NCI-H1436 (cell line): ENCODE measurements at places on chromosomes 13 and 19.
A peak's percentile ranks its signal among the peaks of the same experiment; 100 is the strongest.

DNA sequence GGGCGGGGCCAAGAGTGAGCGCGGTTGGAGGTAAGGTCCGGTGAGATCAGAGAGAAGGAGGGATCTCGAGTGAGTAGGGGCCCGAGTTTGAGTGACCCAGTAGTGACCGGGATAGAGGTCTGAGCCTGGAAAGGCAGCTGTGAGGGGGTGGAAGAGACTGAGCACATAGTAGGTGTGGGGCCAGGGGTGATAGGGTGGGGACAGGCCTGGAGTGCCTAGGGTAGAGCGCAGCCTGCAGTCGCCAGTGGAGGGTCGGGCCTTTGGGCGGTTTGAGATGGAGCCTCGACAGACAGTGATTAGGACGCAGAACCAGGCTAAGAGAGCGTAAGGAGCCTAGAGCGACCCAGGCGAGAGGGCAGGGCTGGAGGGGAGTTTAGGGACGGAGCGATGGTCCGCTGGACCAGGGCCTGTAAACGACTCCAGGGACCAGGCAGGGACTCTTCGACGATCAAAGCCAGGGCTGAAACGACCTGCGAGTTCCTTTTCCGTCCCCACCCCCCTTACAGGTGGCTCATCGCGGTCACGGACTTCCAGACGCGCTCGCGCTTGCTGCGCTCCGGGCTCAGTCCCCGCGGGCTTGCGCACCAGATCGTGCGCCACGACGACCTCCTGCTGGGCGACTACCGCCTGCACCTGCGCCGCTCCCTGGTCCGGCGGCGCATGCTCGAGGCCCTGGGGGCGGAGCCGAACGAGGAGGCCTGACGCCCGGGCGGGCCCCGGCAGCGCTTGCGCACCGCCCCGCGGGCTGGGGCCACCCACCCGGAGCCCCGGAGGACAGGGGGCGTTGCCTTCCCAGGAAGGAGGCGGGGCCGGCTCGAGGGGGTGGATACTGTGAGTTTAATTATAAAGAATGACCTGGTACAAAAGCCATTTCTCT is 9.4 kb downstream of the C19orf81 start:
- peak; percentile 57 for DNase-seq

- no peak for DNase-seq
Observed at GRCh38 chr13:21316376-21316775, 139.9 kb downstream of the MRPL57 start.

- no peak for DNase-seq
Observed at GRCh38 chr13:99362362-99362761, 55.2 kb upstream of the GPR183 start.

DNA sequence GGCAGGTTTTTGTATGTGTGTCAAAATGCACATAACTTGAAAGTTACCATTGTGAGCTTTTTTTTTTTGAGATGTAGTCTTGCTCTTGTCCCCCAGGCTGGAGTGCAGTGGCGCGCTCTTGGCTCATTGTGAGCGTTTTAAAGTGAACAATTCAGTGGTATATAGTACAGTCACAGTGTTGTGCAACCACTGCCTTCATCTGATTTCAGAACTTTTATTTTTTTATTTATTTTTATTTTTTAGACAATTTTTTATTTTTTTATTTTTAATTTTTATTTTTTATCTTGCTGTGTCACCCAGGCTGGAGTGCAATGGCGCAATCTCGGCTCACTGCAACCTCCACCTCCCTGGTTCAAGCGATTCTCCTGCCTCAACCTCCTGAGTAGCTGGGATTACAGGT is 15.0 kb downstream of the SLC25A42 start:
- DNase-seq, result no peak

GRCh38 chr13:98772794-98773452 is 20.5 kb upstream of the SLC15A1 start:
- no peak for DNase-seq

DNA sequence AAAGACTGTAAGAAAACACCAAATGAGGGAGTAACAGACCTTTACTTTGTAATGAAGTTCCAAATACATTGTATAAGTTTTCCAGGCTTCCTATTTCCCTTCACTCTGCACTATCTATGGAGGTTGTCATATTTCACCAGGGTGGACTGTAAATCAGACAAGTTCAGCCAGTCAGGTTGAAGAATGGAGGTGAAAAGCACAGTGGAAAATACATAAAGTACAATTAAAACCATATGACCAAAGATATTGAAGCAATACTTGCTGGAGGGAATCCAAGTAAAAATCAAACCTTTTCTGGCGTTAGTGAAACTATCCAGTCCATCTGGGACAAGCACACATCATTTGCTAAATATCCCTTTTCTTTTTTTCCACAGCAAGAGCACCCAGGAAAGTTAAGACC is 3.2 kb downstream of the LHFPL6 start:
- DNase-seq, result no peak
